ENCODE measurements at places on chromosomes 2 and 18. TPM values are rescaled to one million over a fixed set of nuclear protein-coding genes. Genes with fewer than 3 reads are reported as not detected.

DNA sequence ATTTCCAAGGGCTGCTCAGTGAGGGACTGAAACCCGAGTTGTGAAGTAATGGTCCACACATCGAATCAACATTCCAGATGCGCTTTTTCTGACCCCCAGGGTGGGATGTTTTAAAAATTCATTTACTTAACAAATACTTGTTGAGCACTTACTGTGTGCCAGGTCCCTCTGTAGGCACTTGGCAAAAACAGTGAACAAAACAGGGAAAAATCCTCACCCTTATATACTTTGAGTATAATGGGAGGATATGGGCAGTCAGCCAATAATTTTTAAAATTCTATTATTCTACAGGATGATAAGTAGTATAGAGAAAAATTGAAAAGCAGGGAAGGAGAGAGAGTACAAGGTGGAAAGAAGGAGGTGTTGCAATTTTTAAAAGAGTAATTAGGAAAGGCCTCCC is 31.3 kb upstream of the AFTPH start:
- no peak for DNase-seq

DNA sequence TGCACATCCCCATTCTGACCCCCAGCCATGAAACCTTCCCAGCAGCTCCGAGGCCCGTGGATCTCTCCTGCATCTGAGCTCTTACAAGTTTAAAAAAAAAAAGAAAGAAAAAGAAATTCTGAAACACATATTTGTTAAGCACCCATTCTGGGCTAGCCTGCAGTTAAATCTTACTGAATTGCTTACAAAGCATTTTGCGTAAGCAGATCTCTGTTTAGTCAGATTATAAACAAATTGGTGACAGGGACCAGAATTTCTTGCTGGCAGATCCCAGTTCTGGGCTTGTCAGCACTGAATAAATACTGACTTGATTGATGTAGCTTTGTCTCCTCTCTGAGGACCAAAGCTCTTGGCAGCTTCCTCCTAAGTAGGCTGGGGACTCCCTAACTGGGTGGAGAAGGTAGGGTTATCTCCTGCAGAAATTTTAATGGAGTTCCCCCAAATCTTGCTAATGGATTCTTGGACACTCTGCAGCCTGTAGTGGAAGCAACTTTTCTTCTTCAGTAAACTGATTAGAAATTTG is 160.9 kb downstream of the MIB1 start:
- DNase-seq = no peak

Gene GALM
- total RNA-seq = 97.4 TPM

DNA sequence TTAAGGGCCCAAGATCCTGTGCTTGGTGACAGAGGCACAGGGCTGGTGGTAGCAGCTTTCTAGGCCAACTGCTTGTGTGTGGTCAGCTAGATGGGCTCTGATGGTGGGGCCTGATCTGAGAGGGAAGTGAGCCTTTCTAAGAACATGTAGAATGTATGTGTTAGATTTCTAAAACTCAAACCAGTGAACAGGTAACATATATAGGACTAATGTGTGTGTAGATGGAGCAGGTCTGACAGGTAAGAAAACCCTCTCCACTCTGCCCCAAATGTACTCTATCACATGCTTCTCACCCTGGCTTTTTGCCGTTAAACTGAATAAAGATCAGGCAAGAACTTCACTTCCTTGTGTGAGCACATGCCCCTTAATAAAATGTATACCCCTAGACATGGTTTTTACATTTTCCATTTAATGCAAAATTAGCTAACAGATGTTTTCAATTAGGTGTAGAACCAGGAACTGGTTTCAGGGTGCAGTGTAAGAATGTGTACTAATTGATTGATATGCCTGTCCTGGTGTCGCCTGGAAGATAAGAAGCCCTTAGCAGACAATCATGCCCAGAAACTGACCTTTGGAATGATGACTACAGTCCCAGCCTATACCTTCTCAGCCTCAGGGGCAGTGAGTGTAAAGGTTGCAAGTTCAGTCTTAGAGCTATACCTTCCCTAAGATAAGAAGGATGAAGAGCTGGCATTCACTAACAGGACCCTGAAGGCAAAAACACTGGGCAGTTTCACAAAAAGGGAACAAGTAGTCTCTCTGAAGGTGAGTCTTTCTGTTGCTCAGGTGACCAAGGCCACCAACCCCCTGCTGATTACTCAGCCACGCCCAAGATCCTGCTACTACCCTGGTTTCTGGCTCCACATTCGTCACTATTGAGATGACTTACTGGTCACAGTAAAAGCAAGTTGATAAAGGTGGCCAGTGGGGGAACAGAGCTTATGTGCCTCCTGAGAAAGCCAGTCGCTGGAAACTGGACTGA is 71.2 kb downstream of the SPATS2L start:
- DNase-seq = no peak

GRCh38 chr2:120503793-120504571 is 158.0 kb downstream of the INHBB start:
- no peak for DNase-seq

DNA sequence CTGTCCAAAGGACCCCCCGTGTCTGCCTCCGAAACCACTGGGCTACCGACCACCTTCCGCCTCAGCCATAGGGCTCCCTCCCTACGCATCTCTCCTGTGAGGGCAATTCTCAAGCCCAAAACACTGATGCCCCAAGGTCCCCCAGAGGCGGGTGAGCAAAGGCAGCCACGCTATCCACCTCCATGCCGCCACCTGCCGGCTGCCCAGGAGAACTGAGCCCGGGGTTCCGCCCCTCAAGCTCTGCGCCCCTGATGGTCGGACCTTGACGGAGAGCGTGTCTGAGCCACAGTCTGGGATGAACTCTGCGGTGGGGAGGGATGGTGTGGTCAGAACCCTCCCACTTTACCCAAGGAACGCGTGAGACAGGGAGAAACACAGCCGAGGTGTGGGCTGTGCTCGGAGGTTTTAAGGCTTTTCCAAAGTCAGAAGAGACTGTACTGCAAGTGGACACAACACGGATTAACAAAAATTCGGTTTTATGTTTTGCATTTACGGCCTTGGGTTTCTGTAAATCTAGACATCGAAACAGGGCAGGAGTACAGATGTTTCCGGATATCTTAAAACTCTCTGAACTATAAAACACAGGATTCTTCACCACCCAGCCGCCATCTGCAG is 114.1 kb downstream of the ZNF516 start:
- DNase-seq = no peak

Gene CHAC2
- 9.1 TPM for total RNA-seq

- no peak for DNase-seq
Measured at GRCh38 chr2:70639841-70640436, 86.3 kb upstream of the TGFA start.

DNA sequence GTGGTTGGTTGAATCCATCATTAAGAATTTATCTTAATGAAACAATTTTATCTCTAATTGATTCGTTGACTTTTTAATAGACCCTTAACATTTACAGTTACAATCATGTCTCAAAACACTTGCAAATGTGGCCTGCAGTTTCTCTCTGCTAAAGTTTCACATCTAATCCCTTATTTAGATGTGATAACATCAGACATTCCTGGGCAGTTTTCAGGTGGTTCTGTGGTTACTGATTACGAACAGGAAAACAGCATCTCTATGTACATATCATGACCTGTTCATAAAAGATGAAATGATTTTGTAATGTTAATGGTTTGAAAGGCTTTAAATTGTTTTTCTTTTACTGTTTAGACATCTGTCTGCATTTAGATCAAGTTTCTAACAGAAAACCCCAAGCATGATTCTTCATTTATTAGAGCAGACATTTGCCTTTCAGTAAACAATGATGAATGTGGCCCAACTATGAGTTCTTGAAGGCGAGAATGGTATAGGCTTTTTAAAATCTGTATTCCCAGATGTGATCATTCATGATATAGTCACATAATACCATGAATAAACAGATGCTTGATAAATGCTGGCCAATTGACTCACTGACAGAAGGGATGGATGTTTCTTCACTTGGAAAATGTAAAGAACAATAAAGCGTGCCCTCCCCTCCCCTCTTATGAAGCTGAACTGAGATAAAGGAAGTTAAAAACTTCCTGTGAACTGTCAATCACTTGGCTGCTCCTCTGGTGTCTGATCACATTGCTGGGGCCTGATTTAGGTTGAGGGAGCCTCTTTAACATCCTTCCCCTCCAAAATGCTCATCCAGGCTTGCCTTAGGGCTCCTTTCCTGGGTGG is 3.5 kb downstream of the CAPN14 start:
- DNase-seq = no peak

- DNase-seq = no peak
Measured at GRCh38 chr2:23746141-23746863, 180.6 kb downstream of the ATAD2B start.

DNA sequence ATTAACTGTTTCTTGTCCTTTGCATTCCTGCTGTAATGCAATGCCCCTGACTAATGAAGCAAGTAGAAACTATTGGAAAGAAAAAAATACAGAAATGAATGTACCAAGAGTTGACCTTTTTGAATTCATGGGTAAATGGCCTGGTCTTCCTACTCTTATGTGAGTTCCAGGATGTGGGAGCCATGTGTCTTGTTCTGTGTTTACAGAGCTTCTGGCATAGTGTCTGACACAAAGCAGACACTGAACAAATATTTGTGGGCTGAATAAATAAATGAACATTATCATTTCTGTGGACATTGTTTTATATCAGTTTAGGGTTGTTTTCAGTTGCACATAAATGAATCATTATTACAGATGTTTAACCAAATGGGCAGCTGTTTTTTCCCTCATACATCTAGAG is 155.5 kb downstream of the CD8B2 start:
- DNase-seq = no peak

Gene PSD4
- 261 TPM for total RNA-seq

- DNase-seq = no peak
Measured at GRCh38 chr2:157831573-157832315, 44.4 kb downstream of the ACVR1 start.

Gene DNER
- not detected for total RNA-seq

- no peak for DNase-seq
Measured at GRCh38 chr2:114805195-114805594, 362.8 kb downstream of the DPP10 start.

DNA sequence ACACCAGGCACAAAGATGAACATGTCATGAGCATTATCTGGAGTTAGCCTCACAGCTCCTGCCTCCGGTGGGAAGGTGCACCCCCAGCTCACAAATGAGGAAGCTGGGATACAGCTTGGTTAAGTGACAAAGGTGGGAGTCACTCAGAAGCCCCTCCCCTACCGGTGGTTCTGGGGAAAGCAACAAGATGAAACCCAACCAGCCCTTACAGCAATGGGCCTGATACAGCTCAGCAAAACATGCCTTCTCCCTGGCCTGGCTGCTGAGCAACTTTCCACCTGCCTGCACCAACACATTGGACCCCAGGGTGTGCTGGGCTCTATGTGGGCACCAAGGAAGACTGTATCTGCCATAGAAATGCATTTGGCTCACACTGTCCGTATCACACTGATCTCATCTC is 113.2 kb downstream of the GYPC start:
- DNase-seq = no peak

DNA sequence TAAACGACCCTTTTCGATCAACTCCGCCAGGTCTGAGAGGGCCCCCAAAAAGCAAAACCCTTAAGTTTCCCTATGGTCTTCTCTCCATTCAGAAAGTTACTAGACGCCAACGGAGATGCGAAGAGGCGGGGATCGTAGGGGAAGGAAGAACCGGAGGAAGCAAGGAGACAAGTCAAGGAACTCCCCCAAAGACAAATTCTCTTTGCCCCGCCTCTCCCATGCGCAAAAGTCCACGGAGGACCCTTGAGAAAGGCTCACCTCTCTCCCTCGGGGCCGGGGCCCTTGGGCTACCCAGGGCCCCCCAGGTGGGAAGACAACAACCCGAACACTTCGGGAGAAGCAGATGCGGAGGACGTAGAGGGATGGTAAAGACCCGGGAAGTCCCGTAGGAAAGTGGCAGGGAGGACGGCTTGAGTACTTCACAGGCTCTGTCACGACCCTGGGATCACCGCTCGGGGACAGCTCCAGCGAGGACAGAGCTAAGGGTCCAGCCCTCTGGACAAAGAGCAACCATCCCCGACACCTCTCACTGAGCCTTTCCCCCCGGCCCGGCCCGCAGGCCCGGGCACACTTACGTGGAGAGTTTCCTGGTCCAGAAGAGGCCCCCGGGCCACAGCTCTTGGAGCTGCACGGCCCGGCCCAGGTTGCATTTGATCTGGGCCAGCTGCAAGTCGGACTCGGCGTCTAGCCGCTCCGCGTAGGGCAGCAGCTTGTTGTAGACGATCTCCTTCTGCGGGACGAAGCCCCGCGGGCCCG is 647 bp downstream of the PSME4 start:
- DNase-seq = peak; percentile 34

GRCh38 chr2:41033127-41033526 is 581.2 kb upstream of the SLC8A1 start:
- DNase-seq = no peak

GRCh38 chr2:172446474-172447063 is 19.2 kb downstream of the ITGA6 start:
- no peak for DNase-seq

GRCh38 chr2:105814291-105814940 is 69.7 kb downstream of the NCK2 start:
- no peak for DNase-seq

Gene RAD51AP2
- not detected for total RNA-seq

Gene ANKRD39
- 47.7 TPM for total RNA-seq

Gene MSH2
- total RNA-seq = 39.0 TPM

- DNase-seq = no peak
Measured at GRCh38 chr2:121386707-121387106, 101.7 kb upstream of the TFCP2L1 start.
